Stimulated activated CD4-positive, alpha-beta T cell treated with anti-CD3 and anti-CD28 coated beads, Interleukin-1b, Interleukin-23, amount 100 ng/mL, for 1 hour (primary cell): ENCODE measurements at places on chromosomes 16 and 17.

DNA sequence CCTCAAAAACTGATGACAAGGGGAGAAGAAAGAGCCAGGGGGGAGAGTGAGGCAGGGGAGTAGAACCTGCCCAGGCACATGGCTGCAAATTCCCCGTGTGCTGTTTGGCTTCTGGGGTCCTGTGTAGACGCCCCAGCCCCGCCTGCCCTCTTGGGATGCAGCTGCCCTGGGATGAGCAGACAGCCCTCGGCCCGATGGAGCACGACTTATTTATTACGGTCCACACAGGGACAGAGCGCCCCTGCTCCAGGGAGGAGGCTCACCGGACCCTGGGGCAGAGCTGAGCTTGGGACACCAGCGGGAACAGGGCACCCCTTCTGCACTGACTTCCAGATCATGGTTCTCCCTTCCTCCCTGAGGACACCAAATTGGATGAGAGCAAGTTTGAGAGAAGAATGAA, 9.1 kb downstream of the LDHD start:
- DNase-seq: no peak

DNA sequence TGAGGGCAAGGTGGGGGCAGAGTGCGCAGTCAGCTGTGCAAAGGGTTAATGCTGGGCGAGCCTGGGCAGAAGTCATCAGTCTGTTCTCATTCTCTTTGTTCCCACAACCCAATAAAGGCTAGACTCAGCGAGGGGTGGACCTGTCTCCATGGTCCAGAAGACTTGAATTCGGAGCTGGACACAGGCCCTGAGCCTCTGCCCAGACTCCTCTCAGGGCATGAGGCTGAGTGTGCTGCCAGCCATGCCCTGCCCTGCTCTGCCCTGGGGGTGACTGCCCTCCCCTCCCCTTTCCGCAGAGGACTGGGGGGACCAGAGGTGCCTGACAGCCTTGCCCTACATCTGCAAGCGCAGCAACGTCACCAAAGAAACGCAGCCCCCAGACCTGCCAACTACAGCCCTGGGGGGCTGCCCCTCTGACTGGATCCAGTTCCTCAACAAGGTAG, 54.5 kb downstream of the MRC2 start:
- no peak for DNase-seq

- no peak for DNase-seq
These were observed 369.2 kb downstream of the SHISA9 start for GRCh38 chr16:13270602-13271001.

DNA sequence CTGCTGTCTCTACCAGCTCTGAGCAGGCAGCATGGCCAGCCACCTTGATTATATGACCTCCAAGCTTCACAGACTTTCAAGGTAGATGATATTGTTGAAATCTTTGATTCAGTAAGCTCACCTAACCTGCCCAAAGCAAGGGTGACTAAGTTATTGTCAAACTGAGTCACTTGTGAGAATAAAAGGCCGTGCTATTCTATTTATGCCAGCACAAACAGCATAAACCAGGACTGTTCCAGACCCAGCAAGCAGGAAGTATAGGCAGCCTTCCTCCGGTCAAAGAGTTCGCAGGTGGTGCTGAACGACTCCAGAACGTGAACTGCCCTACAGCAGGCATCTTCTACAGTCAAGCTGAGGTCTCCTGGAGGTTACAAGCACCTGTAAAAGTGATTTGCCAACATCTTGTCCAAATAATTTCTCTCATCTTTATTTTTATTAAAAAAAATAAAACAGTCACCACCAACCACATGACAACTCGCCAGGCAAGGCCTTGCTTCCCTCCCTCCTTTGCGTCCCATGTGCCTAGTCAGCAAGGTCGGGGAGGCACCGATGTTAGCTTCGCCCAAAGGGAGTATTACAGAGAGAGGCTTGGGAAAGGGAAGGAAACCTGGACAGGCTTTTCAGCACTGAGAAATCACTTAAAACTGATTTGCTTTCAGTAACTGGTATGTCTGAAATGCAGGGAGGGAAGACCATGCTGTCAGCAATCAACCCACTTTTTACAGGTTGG, 10.8 kb downstream of the ARL2BP start:
- DNase-seq: no peak

DNA sequence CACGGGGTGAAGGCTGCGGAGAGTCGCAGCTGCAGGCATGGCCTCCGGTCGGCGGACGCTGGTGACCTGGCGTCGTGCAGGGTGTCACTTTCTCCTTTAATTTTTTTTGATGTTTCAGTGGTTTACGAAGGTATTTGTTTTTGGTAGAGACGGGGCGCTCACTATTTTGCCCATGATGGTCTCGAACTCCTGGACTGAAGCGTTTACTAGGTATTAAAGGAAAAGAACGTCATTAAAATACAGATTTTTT, 17.1 kb downstream of the ZNF213 start:
- DNase-seq: no peak
